ENCODE measurements at places on chromosomes 11 and 22.

GRCh38 chr22:39351689-39352214, 2.0 kb downstream of the SYNGR1 start:
- no peak for DNase-seq

DNA sequence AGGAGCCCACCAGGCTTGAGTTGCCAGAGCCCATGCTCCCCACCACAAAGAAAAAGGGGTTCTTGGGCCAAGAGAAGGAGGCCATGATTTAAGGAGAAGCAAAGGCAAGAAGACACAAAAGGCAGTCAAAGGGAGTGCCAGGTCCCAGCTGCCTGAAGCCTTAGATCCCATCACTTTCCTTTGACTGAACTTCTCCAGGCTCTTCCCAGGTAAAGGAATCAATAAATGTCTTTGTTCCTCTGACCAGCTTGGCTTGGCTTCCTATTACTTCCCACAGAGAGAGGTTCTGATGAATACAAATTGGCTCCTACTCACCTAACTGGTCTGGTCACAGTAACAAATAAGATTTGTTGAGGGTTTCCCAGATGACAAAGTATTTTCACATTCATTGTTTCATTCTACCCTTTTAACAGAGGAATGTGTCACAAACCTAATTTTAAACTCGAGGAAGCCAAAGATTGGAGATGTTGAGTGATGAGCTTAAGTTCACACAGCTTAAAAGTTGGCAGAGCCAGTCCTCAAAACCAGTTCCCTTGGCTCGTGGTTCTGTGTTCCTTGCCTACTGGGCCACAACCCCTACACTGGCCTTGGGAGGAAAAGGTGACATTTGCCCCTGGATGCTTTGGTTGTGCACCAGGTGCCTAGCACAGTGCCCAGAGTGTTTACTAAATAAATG, 96.4 kb upstream of the SESN3 start:
- no peak for DNase-seq

- DNase-seq = peak; percentile 73
Observed at GRCh38 chr22:20507253-20508066, at the start of gene MED15. TSS of gene MED15 (plus strand) at chr22:20507610. CDS start at chr22:20507679, 69 bp downstream.

- DNase-seq = no peak
Observed at GRCh38 chr11:66846671-66847091, 3.4 kb downstream of the RCE1 start.

GRCh38 chr11:125268611-125269010, 104.1 kb downstream of the PKNOX2 start:
- DNase-seq = no peak

DNA sequence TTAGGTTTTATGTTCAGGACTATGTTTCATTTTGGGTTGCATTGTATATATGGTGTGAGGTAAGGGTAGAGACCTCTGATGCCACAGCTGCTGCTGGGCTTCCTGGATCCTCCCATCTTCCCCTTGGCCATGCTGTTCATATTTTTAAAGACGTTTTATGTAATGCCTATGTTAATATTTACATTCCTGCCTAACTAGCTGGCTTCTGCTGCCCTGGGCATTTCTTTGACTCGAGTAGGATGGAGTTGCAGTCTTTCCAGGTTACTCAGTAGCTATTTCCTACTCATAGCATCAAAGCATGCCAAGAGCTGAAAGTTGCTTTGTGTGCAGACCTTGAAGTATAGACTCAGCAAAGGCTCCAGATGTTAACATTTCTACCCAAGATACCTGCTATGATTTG, 220.5 kb upstream of the CADM1 start:
- DNase-seq = no peak

DNA sequence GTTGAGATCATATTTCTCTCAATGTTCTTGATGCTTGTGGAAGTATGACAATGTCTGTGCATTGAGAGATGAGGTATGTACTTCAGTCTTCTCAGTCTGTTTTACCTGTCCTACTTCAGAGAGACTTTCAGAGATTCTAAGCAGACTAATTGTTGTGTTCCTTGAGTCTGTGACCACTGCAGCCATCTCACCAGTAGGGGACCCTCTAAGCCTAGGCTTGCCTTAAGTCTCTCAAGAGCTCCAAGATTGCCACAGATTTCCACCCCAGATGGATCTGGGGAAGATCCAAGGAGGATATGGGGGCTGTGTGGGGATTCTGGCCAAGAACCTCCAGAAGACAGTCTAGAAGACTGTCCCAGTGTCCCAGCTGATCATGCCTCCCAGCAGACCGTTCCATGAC, 179.9 kb upstream of the PLET1 start:
- no peak for DNase-seq

GRCh38 chr22:39294571-39295468, 24.6 kb downstream of the RPL3 start:
- DNase-seq = no peak

GRCh38 chr11:416757-417621, 2.2 kb upstream of the SIGIRR start:
- peak; percentile 83 for DNase-seq

DNA sequence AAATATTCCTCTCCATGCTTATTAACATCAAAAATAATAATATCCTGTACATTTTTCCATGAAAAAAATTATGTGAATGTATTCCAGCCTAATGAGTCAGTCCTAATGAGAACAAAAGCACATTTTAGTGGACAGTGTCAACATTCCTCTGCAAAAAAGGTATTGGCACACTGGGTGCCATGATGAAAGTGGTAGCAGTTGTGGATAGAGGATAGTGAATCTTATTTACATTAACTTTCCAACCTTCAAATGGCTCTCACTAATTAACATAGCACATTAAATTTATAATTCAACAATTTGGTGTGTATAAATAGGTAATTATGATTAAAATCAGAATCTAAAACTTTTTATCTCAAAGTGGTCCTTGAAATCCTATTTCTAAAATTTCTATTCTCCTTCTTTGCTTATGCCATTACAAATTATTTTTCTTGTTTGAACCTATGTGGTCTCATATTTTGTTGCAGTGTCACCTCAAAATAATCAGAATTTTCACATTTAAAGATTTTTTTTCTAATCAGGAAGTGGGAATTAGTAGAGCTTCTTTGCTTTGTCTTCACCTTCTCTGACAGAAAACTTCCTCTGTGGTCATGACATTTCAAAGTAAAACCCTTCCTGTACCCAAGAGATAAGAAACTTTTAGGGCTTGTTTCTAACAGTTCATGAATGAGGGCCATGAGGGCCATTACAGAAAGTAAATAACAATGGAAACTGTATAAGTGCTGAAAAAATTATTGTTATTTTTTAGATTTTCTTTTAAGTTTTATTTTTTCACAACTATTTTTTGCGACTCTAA, 18.7 kb downstream of the SOX6 start:
- DNase-seq = no peak

DNA sequence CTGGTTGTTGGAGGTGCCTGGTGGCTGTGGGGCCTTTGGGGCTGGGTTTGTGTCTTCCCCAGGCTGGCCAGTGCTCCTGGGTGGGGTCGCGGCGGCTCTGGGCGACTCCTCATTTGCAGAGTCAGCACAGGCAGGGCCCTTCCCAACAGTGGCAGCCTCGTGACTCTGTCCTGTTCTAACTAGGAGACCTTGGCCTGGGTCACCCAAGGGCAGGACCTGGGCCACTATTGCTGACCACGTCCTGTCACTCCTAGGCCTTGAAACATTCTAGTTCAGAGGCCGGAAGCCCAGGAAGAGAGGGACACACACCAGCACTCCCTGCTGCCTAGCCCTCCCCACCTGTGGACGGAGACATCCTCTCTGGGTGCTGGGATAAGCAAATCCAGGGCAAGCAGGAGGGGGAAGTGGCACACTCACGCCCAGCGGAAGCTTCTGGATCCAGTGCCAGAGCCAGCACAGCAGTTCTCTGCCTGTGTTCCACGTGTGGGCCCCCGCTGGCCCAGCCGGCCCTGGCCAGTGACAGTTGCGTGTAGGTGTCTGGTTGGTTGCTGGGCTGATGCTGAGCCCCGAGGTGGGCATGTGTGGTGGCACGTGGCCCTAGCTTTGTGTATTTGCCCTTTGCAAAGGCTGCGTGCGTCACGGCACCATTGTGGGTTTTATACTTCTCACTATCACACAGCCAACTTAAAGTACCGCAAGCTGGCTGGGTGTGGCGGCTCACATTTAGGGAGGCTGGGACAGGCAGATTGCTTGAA, 4.3 kb upstream of the CHID1 start:
- no peak for DNase-seq

DNA sequence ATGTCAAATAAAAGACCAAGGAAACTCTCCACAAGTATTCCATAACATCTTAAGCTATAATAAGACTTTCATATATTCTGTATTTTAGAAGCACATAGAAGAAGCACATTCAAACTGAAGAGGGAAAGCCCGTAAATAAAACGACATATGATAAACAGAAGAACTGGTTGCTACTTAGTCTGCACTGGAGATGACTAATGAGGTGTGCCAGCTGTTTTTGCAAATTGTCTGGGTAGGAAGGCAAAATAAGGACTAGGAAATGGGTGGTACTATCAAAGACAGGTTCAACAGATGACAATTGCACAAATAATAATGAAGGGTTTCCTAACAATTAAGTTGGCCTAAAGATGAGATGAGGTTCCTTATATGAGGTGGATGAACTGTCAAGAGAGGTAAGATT, 593.2 kb upstream of the CCDC179 start:
- no peak for DNase-seq

DNA sequence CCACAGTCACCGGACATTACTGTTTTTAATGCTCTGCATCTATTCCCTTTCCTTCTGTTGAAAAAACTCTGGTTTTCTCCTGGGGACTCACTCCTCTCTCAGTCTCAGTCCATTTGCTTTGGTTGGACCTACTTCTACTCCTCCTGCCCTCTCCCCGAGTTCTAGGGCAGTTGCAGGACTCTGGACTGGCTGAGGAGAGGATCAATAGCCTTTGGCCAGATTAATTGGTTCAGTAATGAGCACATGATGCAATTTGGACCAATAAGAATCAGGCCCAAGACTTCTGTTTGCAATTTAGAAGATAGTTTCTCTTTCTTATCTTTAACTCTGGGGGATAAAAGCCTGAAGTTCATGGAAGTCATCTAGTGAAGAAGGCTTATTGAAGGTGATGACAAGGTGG, 15.3 kb upstream of the TPH1 start:
- no peak for DNase-seq

GRCh38 chr11:89052220-89052619, 13.6 kb downstream of the GRM5 start:
- no peak for DNase-seq

GRCh38 chr11:66727282-66728037, 1.6 kb downstream of the SPTBN2 start:
- DNase-seq = no peak

DNA sequence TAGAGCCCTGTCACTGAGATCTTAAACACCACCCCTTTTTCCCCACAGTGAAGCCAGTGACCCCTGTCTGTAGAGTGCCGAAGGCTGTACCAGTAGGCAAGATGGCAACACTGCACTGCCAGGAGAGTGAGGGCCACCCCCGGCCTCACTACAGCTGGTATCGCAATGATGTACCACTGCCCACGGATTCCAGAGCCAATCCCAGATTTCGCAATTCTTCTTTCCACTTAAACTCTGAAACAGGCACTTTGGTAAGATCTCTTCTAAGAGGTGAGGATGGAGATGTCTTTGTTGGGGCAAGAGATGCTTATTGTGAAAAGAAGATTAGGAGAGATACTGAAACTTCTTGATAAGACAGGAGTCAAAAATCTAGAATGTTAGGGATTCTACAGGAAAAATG, 75.9 kb downstream of the JAM3 start:
- DNase-seq = no peak

DNA sequence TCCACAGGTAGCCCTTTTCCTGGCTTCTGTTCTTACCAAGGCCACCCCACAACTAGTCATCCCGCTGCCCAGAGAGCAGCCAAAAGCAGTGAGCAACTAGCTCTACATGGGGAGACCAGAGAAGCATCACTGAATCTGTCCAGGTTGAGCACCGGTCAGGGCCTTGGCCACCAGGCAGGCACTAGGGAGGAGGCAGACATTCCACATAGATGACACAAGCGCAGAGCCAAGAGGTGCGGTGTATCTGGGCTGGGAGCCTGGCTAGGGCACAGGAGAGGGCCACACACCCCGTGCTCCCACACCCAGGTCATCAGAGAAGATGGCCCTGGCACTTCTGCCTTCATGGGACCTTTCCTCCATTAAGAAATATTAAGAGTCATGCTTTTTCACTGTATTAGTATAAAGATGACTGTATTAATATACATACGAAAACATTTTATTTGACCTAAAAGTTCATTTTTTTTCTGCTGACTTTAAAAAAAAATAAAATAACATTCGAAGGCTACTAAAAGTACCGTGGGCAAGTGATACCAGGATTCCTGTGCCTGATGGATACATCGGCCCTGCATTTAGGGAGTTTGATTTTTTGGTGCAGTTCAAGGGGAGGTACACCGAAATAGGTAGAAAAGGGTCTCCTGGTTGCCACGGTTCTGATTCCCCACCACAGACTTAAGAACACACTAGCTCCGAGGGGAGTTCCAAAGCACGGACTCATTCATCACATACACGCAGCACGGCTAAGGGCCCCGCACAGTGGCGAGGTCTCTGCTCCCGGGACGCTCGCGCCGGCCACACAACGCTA, 1.2 kb downstream of the DGCR2 start:
- no peak for DNase-seq

GRCh38 chr11:93166862-93167261, 30.9 kb downstream of the SLC36A4 start:
- no peak for DNase-seq

DNA sequence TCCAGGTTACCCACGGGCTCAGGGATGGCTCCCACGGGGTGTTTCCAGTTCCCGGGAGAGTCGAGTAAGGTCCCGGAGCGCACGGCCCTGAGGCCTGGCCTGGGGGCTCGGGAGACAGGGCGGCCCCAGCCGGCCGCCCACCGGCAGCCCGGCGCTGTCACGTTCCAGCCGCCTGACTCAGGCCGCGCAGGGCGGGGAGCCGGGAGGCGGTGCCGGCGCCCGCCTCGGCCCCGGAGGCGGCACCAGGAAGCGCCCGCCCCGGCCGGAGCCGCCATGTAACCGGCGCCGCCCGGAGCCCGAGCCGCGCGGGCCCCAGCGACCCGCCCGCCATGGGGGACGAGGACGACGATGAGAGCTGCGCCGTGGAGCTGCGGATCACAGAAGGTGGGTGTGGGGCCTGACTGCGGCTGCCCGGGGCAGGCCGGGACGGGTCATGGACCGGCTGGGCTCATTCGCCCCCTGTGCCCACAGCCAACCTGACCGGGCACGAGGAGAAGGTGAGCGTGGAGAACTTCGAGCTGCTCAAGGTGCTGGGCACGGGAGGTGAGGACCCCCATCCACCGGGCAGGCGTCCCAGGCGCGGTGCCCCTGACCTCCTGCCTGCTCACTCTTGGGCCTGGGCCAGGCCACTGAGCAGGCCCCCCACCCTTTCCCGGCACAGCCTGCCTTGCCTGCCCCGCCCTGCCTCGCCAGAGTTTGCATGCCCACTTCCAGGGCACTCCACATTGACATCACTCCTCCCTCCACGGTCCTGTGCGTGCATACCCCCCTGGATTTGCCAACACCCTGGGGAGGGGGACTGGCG, at the start of gene RPS6KA4:
Gene RPS6KA4, plus strand, starts transcription at position 256 of the 805 bp plus-strand sequence. Its CDS starts 74 bp downstream, at position 330.
- DNase-seq = no peak

Data from NCI-H187 (cell line).